ENCODE measurements at places on chromosomes 6 and 20.

GRCh38 chr6:32457054-32457453 is 17.4 kb downstream of the HLA-DRA start:
- no peak for DNase-seq

GRCh38 chr6:25223490-25223991 is 55.6 kb upstream of the CARMIL1 start:
- peak; percentile 78 for DNase-seq

DNA sequence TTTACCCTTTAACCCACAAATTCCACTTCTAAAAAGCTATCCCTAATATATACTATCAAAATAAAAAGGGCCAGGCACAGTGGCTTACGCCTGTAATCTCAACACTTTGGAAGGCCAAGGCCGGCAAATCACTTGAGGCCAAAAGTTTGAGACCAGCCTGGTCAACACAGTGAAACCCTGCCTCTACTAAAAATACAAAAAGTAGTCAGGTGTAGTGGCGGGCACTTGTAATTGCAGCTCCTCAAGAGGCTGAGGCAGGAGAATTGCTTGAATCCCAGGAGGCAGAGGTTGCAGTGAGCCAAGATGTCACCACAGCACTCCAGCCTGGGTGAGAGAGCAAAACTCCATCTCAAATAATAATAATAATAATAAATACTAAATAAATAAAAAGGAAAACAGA is 82.5 kb downstream of the TRIM27 start:
- DNase-seq: no peak

DNA sequence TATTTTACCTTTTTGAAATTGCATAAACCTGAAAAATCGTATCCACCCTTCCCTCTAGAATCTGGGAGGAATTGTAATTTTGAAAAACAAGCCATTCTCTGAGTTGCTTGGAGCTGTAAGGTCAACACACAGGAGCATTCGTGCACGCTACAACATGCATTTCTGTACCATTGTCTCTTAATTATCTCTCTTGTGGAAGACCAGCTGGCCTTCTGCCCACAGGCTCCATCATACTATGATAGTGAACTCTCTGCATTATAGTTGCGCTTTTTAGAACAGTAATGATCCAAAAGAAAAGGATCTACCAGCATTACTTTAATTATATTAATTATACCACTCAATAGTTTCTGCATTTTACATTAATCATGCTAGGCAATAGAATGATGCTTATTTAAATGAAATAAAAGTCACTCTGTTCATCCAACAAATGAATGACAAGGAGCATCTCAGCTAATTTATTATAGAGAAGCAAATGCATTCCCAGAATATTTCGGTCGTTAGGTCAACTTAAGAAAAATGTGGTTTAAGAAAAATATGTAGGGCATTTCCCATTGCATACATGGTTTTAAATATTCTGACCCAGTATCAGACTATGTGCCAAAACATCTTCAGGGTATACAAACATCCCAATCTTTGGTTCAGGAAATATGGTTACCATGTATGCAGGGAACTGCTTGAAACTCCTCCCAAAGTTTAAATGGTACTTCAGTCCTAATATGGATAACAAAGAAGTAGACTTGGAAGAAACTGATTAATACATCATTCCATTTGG is 263.5 kb downstream of the TFAP2A start:
- no peak for DNase-seq

- DNase-seq: no peak
Measured at GRCh38 chr6:87788141-87788540, 86.1 kb upstream of the AKIRIN2 start.

- DNase-seq: no peak
Measured at GRCh38 chr6:63817492-63818050, 182.0 kb downstream of the PHF3 start.

- DNase-seq: no peak
Measured at GRCh38 chr20:58094160-58094559, 134.3 kb downstream of the ANKRD60 start.
